NCI-H226 (cell line): ENCODE measurements at places on chromosomes 7 and 10.

GRCh38 chr7:47730142-47730541 lies 148.2 kb upstream of the TNS3 start:
- DNase-seq: no peak

DNA sequence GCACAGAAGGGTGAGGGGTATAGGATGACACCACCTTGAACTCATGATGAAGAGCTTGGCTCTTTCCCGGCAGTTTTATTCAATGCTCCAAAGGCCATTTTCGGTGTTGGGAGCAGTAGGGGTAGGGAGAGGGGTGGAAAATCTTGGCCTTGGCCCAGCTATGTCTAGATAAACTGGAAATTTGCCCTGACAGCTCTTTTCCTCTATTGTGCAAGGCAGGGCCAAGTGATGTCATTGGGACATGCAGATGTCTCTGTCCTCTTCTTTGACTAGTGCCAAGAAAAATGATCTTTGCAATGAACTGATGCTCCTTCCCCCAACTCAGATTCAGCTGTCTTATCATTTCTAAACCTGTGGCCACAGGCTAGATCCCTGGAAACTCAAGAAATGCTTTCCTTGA lies 27.7 kb upstream of the PRKCQ start:
- DNase-seq: no peak

DNA sequence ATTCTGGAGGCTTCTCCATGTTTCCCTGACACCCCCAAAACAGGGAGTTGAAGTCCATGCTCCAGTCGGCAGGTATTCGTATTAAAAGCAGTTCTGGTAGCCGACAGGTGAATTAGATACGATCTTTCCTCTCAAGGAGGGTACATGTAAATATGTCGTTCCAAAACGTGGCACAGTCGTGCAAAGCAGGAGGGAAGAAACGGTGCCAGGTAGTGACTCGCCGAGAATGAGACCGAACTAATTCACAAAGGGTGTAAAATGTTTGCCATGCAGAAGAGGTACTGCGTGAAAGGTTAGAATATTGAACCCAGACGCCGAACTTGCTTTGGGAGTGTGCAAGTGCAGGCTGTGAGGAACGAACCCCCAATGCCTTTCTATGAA lies 483 bp downstream of the EDRF1 start:
- no peak for DNase-seq

DNA sequence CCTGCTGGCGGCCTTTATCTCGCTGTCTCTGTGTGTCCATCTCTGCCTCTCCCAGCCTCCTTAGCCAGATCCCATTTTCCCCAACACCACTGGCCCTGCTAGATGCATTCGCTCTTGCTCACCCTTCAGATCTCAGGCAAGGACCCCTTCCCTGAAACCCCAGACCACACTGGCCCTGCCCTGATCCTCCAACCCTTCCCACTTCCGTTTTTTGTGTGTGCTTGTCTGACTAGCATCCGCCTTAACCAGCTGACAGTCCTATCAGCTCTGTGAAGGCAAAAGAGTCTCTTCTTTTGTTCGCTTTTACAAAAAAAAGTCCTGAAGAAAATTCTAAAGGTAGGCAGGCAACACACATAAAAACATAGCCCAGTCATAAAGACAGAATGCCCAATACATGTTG lies 28.7 kb downstream of the CHST15 start:
- DNase-seq: no peak

GRCh38 chr10:48800007-48800675 lies 115.5 kb downstream of the WDFY4 start:
- no peak for DNase-seq

GRCh38 chr10:1169981-1170866 lies 114.0 kb downstream of the WDR37 start:
- DNase-seq: no peak

DNA sequence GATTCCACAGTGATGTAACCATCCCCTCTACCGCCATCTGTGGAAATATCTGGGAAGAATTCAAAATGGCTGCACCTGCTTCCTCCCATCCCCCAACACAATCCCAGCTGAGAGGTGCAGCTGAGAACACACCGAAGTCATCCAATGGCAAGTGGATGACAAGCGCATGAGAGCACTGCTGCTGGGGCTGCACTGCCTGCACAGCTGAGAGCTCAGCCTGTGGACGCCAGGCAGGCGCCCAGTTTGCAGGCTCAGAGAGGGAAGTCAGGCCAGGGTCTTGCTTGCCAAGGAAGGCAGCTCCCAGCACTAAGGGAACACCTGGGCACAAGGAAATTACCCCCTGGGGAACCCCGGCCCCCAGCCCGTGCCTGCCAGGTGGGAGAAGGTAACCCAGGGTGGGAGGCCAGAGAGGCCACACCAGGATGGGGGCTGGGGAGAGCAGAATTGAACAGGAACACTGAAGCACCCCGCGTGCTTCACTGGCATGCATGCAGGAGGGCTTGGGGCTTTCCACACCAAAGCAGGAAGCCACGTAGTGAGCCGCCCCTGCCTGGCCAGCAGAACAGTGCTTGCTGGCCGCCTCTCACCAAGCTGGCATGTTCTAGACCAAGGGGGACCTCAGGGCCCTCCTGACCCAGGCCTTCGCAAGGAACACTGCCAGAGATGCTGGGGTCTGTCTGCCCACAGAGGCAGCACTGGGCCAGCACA lies 46.2 kb downstream of the FAM53B start:
- DNase-seq: no peak

GRCh38 chr10:90571481-90572258 lies 286.2 kb downstream of the HTR7 start:
- DNase-seq: no peak

GRCh38 chr10:67602268-67602950 lies 93.6 kb downstream of the CTNNA3 start:
- peak; percentile 73 for DNase-seq

DNA sequence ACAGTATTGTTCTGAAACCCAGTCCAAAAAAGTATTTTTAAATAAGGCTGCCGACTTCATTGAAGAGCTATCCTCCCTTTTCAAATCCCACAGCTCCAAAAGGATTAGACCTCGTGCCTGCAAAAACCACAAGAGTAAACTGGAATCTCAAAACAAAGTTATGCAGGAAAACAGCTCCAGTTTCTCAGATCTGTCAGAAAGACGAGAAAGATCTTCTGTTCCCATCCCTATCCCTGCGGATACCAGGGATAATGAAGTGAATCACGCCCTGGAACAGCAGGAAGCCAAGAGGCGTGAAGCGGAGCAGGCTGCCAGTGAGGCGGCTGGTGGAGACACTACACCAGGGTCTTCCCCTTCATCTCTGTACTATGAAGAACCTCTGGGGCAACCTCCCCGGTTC lies 12.6 kb downstream of the MYPN start:
- no peak for DNase-seq

DNA sequence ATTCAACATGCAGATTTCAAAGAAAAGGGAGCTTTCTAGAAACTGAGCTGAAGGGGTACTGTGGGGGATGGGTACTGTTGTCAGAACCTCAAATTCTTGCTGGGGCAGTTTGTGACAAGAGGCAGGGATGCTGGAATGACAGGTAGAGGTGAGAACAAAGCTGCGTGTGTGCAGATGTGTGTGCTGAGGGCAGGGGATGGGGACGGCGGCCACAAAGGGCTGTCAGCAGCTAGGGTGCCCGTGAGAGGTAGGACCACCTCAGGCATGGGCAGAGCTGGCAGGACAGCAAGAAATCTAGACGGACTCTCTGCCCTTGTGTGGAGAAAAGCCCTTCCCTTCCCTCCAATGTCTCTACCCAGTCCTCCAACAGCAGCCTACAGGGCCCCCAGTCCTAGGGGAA lies 14.4 kb upstream of the BAZ1B start:
- no peak for DNase-seq

DNA sequence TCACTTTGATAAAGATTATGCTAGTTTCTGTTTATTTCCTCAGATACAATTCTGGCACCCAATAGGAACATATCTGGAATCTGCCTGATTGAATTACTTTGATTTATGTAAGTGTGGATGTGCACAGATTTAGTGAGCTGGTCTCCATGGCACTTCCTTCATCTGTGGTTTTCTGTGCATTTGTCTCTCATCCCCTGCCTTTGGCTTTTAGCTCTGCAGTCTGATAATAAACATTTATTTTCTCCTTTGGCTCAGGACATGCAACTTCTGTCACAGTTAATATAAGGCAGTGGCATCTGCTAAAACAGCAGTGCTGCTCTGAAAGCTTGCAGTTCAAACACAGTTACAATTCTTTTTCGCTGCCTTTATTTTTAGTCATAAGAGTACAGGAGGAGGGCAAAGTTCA lies 273.7 kb upstream of the CHRM2 start:
- DNase-seq: no peak

- no peak for DNase-seq
Observed at GRCh38 chr10:132403511-132404168, 6.6 kb downstream of the PWWP2B start.
